Amniotic stem cell (primary cell): ENCODE measurements at places on chromosomes 3 and 15.

DNA sequence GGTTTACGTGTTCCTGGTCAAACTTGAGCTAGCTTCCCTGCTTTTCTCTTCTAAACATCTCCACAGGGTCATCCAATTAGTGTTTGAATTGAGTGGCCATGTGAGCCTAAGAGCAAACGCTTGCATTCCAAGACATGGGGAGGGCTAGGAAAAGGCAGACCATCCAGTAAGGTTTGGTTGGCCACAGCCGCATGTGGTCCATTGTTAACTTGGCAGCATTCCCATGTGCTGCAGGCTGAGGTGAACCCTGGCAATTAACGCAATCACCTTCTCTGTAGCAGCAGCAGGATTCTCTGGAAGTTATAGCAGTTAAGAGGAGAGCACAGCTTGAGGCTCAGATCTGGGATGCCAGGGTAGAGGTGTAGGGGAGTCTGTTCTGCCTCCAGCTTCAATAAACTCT is 502.2 kb upstream of the LMCD1 start:
- DNase-seq, result no peak

- no peak for DNase-seq
Observed at GRCh38 chr3:58537412-58538301, 667 bp upstream of the ACOX2 start.

DNA sequence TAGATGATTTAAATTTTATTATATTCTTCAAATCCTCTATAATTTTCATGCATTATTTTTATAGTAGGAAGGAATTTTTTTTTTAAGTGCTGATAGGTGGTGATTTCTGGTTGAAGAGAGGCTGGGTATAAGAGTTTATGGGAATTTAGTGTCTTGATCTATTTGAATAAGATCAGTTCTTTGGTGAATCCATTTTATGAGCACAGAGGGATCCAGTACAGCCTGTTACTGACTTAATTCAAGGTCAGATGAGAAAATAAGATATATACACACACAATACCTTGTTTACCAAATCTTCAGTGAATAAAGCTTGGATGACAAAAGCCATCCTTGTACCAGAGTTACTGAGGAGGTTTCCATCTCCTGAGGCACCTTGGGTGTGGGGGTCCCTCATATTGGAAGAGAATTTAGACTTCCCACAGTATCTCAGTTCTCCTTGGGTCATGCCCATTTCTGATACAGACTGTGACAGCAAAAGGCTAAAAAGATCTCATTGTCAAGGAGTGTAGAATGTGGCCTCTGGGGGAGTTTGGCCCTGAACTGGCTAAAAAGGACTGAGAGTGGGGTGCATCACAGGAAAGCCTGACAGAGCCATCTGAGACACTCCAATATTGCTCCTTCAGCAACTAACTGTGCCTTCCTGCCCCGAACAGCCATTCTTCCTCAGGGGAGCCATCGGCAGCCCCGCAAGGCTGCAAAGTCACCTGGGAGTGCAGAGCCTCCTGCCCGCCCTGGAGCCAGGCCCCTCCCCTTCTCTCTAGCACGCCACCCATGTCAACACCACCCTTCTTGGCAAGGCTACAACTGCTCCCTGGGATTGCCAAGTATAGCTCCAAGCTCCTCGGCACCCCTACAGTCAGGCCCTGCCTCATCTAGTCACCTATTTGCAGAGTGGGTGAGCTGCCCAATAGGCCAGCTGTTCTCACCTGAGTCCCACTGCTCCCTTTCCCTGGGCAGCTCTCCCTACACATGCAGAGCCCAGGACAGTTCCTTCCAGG is 43.1 kb upstream of the HACD2 start:
- DNase-seq, result no peak

- no peak for DNase-seq
Observed at GRCh38 chr3:151262871-151263525, 15.3 kb downstream of the P2RY14 start.

DNA sequence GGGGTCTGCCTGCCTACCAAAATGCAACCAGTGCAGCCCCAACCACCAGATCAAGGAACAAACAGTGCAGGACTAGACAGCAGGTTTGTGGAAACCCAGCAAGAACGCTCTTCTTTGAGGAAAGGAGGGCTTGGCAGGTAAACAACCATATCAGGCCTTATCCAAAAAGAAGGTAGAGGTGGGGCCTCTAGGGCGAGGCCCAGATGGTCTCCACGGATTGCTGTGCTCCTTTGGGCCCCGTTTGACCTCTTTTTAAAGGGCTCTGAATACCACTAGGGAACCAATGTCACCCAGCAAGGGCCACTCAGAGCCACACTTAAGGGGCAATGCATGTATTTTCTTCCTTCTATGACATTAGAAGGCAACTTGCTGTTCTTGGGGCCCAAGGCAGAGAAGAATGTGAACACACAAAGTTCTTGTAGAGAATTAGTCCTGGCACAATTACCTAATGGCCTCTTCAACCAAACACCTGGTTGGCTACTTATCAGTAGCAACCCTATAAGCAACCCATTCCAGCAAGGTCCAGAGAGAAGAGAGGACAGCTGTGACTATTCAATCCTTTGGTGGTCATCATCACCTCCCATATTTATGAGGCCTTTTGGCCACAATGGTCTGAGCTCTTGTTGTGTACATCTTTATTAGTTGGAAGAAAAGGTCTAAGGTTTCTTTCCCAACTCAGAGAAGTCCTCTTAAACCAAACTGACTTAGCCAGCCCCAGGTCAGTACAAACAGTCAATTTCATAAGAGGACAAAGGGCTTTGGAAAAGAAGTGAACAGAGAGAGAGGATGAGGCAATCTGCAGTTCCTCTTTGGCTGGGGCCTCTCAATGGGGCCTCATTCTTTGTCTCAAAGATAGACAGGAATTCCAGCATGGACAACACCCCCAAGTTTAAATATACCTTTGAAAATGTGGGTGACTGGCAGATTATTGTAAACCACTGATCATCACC is 36.0 kb downstream of the FOXP1 start:
- no peak for DNase-seq

- no peak for DNase-seq
Observed at GRCh38 chr3:133208184-133208583, 170.0 kb downstream of the TMEM108 start.

DNA sequence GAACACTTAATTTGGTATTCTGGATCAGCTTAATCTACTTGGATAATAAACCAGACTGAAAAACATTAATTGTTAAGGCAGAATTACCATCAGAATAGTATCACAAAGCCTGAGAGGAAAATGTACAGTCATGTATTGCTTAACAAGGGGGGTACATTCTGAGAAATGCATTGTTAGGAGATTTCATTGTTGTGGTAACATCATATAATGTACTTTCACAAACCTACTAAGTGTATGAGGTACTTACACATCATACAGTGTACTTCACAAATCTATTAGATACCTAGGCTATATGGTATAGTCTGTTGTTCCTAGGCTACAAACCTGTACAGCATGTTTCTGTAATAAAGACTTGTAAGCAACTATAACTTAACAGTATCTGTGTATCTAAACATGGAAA is 68.2 kb downstream of the NBEAL2 start:
- no peak for DNase-seq

DNA sequence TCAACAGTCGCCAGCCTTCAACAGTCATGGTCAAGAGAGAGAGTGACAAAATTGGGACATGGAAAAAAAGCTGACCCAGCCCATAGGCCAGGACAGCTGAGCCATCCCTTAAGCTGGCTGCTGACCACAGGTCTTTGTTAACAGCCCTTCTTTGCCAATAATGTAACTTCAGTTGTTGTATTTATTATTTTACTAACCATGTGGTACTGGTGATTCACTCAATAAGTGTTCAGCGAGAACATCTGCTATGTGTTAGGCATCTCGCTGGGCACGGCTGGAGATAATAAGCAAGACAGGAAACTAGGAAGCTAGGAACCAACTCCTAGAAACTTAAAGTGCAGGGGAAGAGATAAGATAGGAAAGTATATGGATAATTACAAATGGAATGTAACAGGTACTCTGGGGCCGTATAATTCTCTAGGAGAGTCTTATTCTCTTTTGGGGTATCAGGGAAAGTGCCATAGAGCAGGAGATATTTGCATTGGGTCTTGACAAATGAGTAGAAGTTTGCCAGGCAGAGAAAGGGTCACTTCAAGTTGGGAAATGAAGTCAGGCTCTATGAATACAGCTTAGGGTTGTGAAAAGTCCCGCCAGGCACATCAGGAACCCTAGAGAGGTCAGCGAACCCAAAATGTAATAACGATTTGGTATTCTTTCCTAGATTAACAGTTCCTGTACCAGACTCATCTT is 84.0 kb upstream of the TRA2B start:
- peak; percentile 87 for DNase-seq
